ENCODE measurements at places on chromosomes 16 and 17. TPM values are rescaled to one million over a fixed set of nuclear protein-coding genes. Genes with fewer than 3 reads are reported as not detected.

Gene TMC8
- total RNA-seq: 2.0 TPM

GRCh38 chr17:37827905-37828650 lies 83.2 kb upstream of the HNF1B start:
- DNase-seq: no peak

GRCh38 chr16:79064256-79064972 lies 536.1 kb downstream of the MAF start:
- DNase-seq: no peak

DNA sequence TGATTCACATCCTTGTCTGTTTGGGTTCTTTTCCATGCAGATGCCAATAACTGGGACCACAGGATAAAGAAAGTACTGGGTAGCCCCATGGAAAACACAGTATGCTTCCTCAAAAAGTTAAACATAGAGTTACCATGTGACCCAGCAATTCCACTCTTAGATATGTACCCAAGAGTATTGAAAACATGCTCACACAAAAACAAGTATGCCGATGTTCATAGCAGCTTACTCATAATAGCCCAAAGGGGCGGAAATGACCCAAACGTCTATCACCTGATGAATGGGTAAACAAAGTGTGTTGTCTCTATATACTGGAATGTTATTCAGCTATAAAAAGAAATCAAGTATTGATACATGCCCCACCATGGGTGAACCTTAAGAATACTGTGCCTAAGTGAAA lies 55.4 kb downstream of the CYB5B start:
- DNase-seq: no peak

DNA sequence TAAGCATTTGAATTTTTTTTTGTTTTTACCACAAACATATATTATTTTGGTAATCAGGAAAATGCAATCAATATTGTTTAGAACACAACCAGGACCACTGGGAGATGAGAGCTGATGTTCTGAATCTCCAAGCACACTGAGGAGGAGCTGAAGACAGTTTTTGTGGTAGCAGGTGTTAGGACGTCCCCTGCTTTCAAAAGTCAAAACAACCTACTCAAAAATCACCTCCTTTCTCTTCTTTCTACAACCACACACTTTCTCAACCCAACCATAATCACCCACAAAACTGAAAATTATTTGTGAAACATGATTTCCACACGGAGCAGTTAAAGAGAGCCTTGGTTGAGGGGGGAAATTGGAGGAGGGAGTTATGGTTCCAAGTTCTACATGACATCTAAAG lies 26.7 kb upstream of the CFAP20 start:
- DNase-seq: no peak

- no peak for DNase-seq
These were observed 29.8 kb upstream of the GSG1L start for GRCh38 chr16:28093385-28093725.

GRCh38 chr17:62737513-62737912 lies 70.6 kb downstream of the MARCHF10 start:
- DNase-seq: no peak
